ENCODE measurements at places on chromosomes 5 and 9.

- H3K4me3 ChIP-seq: no peak overlapping the region
- H3K36me3 ChIP-seq: no peaks in the 10 kb centered on the region
- H3K4me1 ChIP-seq: no peaks in the 10 kb centered on the region
- H3K27ac ChIP-seq: no peak overlapping the region
Measured at GRCh38 chr9:127039492-127039891, 82.9 kb downstream of the ANGPTL2 start.

- no peak overlapping the region for H3K4me3 ChIP-seq
- no peak for DNase-seq
- no peaks in the 10 kb centered on the region for H3K36me3 ChIP-seq
Measured at GRCh38 chr5:170057311-170057710, 48.4 kb upstream of the FOXI1 start.

DNA sequence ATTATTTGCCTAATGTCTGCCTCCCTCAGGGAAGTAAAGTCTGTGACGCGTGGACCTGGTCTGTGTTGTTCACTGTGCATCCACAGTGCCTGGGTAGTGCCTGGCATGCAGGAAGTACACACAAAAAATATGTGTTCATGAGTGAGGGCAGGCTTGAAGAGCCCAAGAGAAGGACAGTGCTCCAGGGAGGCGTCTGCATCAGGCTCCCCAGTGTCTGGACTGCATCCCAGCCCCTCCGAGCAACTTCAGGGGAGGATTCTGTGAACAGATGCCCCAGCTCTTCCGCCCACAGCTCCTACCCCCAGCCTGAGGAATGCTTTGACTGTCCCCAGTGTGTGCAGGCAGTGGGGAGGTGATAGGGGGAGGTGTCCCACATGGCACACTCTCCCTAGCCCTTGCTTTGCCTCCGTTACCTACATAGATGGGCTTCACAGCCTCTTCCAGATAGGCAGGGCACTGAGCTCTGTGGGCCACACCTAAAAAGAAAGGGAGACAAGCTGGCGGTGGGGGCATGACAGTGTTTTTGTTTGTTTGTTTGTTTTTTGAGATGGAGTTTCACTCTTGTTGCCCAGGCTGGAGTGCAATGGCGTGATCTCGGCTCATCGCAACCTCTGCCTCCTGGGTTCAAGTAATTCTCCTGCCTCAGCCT is 25.4 kb downstream of the IRF1 start:
- no peaks in the 10 kb centered on the region for H3K27me3 ChIP-seq
- peak overlapping the region; percentile 86 for H3K27ac ChIP-seq
- H3K4me1 ChIP-seq: peaks cover 70% of the 10 kb centered on the region

GRCh38 chr9:1202512-1203280 is 152.5 kb downstream of the DMRT2 start:
- no peak overlapping the region for H3K27ac ChIP-seq
- H3K36me3 ChIP-seq: no peaks in the 10 kb centered on the region
- no peaks in the 10 kb centered on the region for H3K4me1 ChIP-seq
- no peak overlapping the region for H3K4me3 ChIP-seq
- no peaks in the 10 kb centered on the region for H3K27me3 ChIP-seq
- DNase-seq: no peak

- no peak for DNase-seq
- H3K4me3 ChIP-seq: no peak overlapping the region
Measured at GRCh38 chr9:123067136-123067535, 33.7 kb downstream of the GPR21 start.

DNA sequence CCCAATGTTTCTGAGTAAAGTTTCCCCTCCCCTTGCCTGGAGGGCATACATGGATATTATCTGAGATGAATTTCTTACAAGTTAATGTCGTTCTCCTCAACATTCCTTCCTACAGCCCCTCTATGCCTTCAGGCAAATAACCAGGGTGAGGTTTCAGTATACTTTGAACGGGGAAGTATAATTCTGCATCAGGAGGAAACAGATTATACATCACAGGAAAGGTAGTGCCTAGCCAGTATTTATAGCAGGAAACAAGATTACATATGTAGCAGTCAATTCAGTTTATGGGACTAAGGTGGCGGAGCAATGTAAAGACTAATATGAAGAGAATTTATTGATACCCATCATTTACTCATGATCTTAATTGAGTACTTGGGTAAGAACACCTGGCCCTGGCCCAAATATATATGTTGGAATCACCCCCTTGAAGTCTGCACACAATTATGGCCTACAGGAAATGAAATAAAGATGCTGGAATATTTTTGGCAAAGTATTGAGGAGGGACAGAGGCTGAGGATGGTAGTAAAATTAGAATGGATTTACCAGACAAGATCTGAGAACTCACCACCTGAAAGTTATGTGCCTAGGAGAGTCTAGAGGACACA is 661.1 kb downstream of the PTPRD start:
- no peak for DNase-seq
- H3K27ac ChIP-seq: no peak overlapping the region
- H3K4me3 ChIP-seq: no peak overlapping the region

- H3K36me3 ChIP-seq: no peaks in the 10 kb centered on the region
- no peaks in the 10 kb centered on the region for H3K4me1 ChIP-seq
- DNase-seq: no peak
- H3K27ac ChIP-seq: no peak overlapping the region
Measured at GRCh38 chr9:82130331-82131042, 141.9 kb downstream of the SPATA31D1 start.

DNA sequence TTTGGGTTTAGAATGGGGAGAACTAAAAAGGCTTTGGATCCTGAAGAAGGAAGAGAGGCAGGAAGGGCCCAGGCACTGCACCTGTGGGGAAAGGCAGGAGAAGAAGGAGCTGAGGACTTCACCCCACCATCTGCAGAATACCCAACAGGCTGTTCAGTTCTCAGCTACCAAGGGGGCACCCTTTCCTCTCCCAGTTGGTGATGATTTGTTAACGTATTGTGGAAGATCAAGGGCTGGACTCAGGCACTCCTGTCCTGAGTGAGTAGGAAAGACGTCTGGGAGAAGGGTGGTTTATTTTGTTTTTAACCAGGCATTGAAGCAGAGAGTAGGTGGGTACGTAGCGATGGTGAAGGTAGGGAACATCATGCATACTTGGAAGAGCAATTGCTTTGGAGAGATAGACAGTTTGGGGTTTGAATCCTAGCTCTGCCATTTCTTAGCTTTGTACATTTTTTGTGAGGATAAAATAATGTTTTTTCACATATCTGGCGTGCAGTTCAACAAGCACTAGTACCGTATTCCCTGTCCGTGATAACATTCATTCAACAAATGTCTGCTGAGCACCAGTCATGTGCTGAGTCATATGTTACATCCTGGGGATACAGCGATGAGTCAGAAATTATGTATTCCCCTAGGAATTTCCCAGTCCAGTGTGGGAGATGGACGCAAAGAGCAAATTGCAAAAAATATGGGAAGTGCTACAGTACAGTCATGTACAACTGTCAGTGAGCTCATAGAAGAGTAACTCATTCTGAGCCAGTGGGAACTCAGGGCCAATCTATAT is 2.1 kb downstream of the MSANTD3 start:
- H3K27ac ChIP-seq: peak overlapping the region; percentile 53
- no peaks in the 10 kb centered on the region for H3K27me3 ChIP-seq
- no peak overlapping the region for H3K4me3 ChIP-seq
- H3K4me1 ChIP-seq: peaks cover 19% of the 10 kb centered on the region
- H3K36me3 ChIP-seq: peaks cover 10% of the 10 kb centered on the region

DNA sequence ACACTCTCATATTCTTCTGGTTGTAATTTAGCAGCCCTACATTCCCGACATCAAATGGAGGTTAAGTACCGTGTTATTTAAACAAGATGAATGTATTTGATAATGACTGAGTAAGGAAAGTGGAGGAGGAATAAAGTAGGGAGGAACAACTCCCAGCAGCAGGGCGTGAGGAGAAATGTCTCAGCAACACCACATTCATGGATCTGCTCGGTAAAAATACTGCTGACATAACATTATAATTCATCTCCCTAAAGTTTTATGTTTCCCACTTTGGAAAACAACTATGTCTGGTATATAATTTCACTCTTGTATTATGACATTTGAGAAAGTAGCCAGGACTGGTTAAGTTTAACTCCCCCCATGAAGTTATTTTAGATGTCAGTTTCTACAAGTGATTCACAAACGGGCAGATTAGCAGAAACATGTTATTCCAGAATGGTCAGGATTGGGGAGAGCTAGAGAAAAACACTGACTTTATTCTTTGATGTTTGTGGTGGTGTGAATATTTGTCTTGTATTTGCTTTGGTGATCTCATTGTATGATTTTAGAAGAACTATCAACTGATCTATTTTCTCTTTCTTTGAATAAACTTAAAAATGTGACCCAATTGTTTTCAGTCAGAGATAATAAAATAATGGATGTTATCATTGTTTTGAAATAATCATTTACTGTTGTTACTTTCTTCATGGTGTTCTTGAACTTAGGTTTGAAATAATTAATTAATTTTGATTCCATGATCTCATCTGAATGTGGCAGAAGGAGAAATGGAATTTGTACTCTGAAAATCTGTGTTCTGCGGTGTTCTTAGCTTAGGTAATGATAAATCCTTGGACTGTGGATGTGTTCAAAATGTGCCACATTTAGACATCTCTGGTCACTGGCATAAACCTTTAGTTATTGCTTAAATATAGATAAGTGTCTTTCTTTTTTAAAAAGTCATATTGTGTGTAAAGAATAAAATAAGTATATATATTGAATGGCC is 303.6 kb upstream of the ZNF608 start:
- no peaks in the 10 kb centered on the region for H3K27me3 ChIP-seq
- H3K4me3 ChIP-seq: no peak overlapping the region
- no peaks in the 10 kb centered on the region for H3K36me3 ChIP-seq
- DNase-seq: no peak
- no peak overlapping the region for H3K27ac ChIP-seq

GRCh38 chr9:108272349-108272899 is 583.4 kb downstream of the ACTL7B start:
- H3K27me3 ChIP-seq: no peaks in the 10 kb centered on the region
- peak; percentile 72 for DNase-seq
- peak overlapping the region; percentile 46 for H3K4me3 ChIP-seq
- H3K27ac ChIP-seq: peak overlapping the region; percentile 89

- DNase-seq: no peak
- H3K36me3 ChIP-seq: no peaks in the 10 kb centered on the region
- no peak overlapping the region for H3K27ac ChIP-seq
- H3K4me1 ChIP-seq: peaks cover 4% of the 10 kb centered on the region
- H3K27me3 ChIP-seq: no peaks in the 10 kb centered on the region
- H3K4me3 ChIP-seq: no peak overlapping the region
Measured at GRCh38 chr9:22232971-22233370, 213.7 kb upstream of the DMRTA1 start.

GRCh38 chr5:132561601-132562000 is 4.8 kb downstream of the RAD50 start:
- no peaks in the 10 kb centered on the region for H3K4me1 ChIP-seq
- peaks cover 3% of the 10 kb centered on the region for H3K36me3 ChIP-seq
- H3K4me3 ChIP-seq: no peak overlapping the region
- DNase-seq: no peak
- H3K27ac ChIP-seq: no peak overlapping the region
- no peaks in the 10 kb centered on the region for H3K27me3 ChIP-seq

DNA sequence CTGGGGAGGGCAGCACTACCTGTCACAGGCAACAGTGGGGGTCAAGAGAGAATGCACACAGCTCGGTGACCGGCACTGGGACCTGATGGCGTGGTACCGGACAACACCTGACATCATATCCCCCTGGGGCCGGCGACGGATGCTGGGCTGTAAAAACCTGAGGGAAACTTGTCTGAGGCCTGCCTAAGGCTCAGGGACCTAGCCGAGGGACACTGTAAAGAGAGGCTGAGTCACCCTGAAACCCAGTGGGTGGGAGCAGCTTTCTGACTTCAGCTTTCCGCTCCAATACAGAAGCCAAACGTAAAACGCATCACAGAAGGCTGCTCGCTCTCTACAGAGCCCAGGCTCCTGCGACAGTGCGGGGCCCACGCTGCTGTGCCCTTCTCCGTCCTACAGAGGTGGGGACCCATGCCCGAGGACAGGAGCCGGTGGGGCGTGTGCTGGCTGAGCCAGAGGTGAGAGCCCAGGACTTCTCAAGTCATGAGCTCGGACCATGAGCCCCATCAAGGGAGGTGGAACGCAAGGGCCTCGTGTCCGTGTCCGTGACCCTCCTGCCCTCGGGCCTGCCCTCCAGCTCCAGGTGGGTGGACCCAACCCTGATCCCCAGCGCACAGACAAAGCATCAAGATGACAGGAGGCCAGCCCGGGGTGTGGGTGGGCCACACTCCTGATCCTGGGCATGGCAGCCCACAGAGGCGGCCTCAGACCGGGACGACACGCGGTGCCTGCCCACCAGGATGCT is 5.3 kb downstream of the RALGDS start:
- H3K27ac ChIP-seq: no peak overlapping the region
- H3K4me3 ChIP-seq: no peak overlapping the region
- H3K36me3 ChIP-seq: no peaks in the 10 kb centered on the region
